ENCODE measurements at places on chromosomes 2 and 18. TPM values are rescaled to one million over a fixed set of nuclear protein-coding genes. Genes with fewer than 3 reads are reported as not detected.

- no peak for DNase-seq
These were observed 123.4 kb upstream of the EPC2 start for GRCh38 chr2:148521181-148521580.

- no peak for DNase-seq
These were observed 496.9 kb upstream of the VRK2 start for GRCh38 chr2:57549642-57550102.

DNA sequence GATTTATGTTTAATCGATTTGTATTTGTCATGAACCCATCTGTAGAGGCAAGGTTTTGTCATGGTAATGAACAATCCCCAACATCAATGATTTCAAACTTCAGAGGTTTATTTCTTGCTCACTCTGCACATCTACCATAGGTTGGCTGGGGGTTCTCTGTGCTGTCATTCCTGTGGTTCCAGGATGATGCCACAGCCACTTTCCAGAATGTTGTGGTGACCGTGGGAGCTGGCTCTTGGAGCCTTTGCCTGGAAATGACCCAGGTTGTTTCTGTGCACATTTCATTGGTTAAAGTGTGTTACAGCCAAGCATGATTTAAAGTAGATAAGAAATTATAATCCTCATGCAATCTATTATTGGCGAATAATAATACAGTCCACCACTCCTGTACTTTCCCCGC, 28.2 kb upstream of the EPAS1 start:
- no peak for DNase-seq

- DNase-seq: no peak
These were observed 491 bp downstream of the ALK start for GRCh38 chr2:29920631-29921559.

DNA sequence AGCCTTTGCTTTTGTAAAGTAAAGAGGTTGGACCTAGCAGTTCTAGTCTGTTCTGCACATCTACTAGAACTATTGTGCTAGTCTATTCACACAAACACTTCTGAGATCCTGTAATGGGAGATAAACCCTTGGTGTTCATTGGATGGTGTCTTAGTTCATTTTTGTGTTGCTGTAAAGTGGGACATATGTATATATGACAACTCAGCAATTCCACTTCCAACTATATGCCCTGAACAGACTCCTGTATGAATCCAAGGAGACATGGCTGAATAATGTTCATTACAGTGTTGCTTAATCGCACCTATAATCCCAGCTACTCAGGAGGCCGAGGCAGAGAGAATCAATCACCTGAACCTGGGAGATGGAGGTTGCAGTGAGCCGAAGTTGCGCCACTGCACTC, 23.3 kb downstream of the HK2 start:
- no peak for DNase-seq

DNA sequence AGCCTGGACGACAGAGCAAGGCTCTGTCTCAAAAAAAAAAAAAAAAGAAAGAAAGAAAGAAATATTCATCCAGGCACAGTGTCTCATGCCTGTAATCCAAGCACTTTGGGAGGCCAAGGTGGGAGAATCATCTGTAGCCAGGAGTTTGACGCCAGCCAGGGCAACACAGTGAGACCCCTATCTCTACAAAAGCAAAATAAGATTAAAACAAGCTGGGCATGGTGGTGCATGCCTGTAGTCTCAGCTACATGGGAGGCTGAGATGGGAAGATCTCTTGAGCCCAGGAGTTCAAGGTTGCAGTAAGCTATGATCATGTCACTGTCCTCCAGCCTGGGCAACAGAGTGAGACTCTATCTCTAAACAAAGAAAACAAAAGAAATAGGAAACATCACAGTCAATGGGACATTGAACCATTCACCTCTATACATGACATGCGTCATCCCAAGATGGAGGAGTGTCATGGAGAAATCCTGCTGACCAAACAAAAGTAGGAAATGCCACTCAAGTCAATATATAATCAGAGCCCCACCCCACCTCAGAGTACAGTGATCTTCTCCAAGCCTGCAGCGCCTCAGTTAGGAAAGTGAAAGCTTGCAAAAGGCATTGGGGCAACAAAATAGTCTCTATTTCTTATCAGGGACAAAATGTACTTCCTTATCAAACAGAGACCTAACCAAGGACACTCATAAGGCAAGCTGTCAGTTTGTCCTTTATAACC, 9.8 kb downstream of the FEV start:
- DNase-seq: no peak

- DNase-seq: no peak
These were observed 50.9 kb upstream of the PHLPP1 start for GRCh38 chr18:62664414-62664813.

DNA sequence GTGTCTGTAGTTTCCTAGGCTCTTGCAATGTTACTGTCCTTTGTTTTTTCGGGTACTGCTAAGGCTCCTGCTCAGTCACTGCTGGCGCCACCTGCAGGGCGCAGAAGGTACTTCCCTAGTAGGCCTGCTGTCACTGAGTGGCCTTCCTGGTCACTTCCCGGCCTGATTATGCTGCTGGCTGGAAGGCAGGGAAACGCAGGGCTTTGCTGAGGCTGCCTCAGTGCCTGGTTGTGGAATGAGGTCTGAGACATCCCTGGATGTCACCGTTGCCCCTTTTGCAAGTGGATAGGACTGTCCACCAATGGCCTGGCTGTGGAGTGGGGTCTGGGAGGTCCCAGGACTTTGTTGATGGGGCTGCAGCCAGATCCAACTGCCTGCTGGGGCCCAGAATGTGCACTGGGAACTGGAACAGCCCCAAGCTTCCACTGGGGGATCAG, 13.1 kb downstream of the DAW1 start:
- DNase-seq: no peak

PNPT1 gene
- polyA plus RNA-seq: 26.6 TPM

FAHD2B gene
- 22.0 TPM for polyA plus RNA-seq

SULT1C3 gene
- polyA plus RNA-seq: not detected
